ENCODE measurements at places on chromosomes 6 and 20. TPM values are rescaled to one million over a fixed set of nuclear protein-coding genes. Genes with fewer than 3 reads are reported as not detected.
A peak's percentile ranks its signal among the peaks of the same experiment; 100 is the strongest.

DNA sequence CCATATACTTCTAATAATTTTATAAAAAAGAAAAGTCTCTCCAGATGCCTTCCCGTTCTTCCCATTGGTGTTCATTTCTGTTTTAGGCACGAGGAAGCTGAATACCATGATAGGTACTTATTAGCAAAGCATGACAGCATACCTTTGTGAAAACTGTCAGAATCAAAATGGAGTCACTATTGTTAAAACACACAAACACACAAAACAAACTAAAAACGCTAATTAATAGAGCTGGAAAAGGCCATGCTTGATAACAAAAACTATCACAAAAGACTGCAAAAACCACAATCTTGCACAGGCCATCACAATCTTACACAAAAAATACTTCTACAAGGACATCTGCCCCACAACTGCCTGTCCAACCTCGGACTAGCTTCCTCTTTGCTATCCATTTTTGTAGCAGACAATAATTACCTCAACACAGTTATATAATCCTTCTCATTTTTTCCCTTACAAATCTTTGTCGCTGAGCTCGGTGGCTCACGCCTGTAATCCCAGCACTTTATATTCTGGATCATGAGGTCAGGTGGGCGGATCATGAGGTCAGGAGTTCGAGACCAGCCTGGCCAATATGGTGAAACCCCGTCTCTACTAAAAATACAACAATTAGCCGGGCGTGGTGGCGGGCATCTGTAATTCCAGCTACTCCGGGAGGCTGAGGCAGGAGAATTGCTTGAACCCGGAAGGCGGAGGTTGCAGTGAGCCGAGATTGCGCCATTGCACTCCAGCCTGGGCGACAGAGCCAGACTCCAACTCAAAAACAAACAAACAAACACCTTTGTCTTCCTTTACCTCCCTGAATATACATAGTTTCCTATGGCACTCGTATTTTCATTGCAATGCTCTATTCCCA, 3.2 kb upstream of the ABT1 start:
- DNase-seq: no peak

Gene MACROD2
- 3.3 TPM for total RNA-seq

DNA sequence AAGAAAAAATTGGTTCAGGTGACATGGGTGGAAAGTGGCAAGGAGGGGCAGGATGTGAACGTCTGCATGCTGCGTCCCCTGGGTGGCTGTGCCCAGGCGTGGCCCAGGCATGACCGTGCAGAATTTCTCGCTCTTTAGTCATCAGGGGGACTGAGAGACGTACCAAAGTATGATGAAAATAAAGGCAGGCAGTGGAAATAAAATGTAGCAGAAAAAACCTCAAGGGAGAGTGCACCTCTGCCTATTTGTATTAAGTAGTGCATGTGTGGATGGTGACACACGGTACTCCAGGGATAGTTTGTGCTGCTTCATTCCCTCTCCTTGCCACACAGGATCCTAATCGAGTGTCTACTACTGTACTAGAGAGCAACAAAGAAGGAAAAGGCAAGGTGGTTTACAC, 81.1 kb downstream of the ATP9A start:
- DNase-seq: peak; percentile 56

DNA sequence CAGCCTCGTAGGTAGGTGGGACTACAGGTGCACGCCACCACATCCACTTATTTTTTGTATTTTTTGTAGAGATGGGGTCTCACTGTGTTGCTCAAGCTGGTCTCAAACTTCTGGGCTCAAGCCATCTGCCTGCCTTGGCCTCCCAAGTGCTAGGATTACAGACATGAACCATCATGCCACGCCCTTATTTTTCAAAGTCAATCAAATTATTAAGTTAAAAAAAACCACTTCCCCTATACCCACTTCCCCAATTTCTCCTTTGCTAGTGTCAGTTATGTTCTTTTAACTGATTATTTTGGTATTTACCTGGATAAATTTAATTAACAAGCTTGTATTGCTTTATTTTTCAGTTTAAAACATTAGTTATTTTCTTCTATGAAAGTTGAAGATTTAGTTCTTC, 49.6 kb downstream of the RIOK1 start:
- no peak for DNase-seq

GRCh38 chr6:44667226-44667625, 279.7 kb downstream of the CDC5L start:
- DNase-seq: peak; percentile 94

- no peak for DNase-seq
These were observed 461.6 kb downstream of the ADGRB3 start for GRCh38 chr6:69096681-69097080.

DNA sequence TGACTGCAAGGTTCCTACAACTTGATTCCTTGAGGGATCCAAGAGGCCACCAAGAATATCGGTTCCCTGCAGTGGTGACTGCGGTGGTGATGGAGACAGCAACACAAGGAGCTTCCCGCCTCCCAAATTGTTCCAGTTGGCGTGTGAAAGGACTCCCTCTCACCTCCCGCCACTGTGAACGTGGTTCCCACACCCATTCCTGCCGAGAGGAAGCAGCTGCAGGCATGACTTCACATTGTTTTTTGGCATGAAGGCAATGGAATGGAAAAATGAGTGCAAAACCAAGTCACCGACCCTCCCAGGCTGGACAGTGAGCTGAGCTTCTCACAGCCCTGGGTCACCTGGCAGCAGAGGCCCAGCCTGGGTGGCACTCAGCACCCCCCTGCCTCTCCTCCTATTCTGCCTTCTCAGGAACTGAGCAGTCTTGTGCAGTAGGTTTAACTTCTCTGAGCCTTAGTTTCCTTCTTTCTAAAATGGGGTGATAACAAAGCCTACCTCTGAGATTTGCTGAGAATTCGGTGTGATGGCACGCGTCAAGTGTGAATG, 75.0 kb downstream of the CNKSR3 start:
- DNase-seq: no peak

DNA sequence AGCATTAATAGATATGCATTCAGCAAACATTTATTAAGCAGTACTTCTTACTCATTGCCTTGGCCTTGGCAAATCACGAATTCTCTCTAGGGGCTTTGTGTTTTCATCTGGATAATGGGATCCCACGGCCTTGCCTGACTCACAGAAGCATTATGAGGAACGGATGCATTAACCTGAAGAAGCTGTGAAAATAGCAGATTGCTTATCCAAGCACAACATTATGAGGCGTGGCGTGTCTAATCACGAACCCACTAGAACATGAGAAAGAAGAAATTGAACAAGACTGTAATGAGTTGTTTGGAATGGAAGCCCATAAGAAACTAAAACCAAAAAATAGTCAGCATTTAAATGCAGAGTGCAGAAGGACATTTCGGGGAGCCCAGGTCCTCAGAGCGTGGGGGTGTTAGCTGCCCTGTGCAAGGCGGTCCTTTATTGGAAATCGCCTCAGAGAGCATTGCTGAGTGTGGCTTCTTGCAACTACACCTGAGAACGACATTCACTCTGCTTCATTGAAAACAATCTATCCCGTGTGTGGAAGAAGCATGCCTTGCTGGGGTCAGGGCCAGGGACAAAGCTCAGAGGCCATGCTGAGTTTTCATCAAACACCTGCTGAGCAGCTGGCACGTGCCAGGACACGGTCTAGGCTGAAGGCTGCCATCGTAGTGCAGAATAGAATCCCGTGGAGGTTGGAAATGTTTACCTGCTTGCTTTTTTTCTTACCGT, 179.9 kb downstream of the ZDHHC14 start:
- DNase-seq: no peak

GRCh38 chr20:32449890-32450401, 91.8 kb downstream of the ASXL1 start:
- DNase-seq: no peak

DNA sequence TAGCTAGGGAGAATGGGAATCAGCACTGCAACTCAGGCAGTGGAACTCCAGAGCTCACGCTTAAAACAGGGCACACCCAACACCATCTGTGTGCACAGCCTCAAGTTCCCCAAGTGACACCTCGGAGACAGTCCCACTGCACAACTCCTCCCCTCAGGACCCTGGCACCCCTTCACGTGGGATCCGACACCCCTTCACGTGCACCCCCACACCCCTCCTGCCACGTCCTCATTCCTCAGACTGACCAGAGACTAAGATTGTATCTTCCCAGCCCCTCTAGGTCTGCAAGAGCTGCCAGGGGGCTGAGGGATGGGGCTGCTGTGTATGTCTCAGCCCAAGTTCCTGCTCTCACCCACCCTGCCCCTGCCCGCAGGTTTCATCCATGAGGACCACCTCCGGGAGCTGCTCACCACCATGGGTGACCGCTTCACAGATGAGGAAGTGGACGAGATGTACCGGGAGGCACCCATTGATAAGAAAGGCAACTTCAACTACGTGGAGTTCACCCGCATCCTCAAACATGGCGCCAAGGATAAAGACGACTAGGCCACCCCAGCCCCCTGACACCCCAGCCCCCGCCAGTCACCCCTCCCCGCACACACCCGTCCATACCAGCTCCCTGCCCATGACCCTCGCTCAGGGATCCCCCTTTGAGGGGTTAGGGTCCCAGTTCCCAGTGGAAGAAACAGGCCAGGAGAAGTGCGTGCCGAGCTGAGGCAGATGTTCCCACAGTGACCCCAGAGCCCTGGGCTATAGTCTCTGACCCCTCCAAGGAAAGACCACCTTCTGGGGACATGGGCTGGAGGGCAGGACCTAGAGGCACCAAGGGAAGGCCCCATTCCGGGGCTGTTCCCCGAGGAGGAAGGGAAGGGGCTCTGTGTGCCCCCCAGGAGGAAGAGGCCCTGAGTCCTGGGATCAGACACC, 7.6 kb downstream of the MYL9 start:
- DNase-seq: no peak

Gene SLC17A3
- total RNA-seq: not detected

Gene MLN
- total RNA-seq: not detected

Gene COX4I2
- not detected for total RNA-seq

DNA sequence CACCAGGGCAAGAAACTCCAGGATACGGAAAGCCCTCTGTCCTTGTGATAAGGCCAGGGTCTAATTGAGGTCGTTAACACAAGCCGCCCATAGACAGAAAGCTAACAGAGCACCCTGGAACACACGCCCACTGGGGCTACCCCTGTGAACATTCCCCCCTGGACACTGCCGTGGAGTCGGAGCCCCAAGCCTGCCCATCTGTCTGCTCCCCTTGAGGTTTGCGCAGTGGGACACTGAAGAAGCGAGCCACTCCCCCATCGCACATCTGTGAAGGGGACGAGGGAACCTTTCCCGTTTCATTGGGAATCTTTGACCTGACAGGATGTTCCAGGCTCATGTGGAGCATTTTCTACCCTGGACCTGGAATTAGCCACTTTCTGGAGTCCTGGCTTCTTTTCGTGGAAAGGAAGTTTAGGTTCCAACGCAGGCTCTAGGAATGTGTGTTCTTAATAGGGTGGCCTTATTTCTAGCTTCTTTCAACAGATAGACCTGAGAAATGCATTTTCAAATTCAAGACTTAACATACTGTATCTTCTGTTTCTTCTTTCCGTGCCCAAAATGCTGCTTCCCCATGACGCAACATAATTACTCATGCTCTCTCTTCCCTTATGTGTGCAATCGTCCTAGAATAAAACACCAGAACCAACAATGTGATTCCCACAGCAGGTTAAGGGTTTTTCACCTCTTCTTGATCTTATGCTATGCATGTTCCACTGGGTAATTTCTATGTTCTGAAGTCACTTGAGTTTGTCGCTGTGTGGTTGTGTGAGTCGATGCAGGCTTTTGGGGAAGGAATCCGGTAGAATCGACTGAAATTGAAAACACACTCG, 161.1 kb downstream of the ERMARD start:
- DNase-seq: peak; percentile 36

Gene TAF4
- total RNA-seq: 2.9 TPM

DNA sequence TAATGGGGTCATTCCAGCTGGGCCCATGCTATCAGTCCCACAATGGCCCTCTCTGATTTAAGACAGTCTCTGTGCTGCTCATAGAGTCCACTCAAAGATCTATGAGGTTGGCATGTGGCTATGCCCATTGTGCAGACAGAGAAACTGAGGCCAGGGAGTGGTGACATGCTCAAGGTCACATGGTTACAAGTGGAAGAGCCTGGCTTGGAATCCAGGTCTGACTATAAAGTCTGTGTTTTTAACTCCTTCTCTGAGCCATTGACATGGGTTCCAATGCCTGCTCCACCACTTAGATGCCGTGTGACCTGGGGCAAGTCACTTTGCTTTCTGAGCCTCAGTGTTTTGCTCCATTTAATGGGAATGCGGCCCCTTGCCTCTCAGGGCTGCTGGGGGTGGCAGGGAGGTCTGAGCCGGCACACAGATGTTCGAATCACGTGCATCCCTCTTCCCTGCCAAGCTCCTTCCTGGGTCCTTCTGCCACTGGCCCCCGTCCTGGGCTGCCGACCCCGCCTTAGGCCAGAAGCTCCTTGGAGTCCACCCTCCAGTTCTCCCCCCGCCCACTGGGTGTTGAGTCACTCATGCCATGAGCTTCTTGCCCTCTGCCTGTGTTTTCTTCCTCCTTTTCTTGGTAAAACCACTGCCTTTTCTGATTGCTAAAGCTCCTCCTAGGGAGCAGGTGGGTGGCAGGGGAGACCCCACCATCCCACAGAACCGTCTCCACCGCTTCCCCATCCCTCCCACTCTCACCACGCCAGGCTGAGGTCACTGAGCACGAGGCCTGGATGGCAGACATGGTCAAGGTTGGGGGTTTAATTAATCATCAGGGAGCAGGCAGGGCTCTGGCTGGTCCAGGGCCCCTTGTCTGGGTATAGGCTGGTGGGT, 35.7 kb downstream of the CEBPB start:
- DNase-seq: peak; percentile 73

GRCh38 chr6:71287926-71288227, 734 bp upstream of the OGFRL1 start:
- DNase-seq: no peak

- no peak for DNase-seq
These were observed 455.6 kb downstream of the PRKN start for GRCh38 chr6:162271922-162272321.

Gene SAPCD1
- total RNA-seq: not detected

DNA sequence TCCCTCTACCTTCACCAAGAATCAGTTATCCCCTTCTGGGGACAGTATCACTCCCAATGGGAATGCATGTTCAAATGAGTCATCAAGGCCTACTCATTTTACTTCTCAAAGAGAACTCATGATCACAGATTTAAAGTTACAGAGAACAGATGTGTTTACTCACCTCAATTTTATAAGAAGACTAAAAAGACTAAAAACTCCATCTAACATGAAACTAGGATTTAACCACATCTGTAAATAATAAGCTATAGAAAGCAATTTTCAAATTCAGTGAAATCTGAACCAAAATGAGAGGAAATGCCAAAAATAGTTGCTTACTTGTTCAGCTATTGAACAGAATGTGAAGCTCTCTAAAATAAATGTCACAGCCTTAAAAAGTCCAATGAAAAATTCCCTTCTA, 300.1 kb upstream of the KCNQ5 start:
- peak; percentile 65 for DNase-seq
